CD4-positive, CD25-positive, alpha-beta regulatory T cell (primary cell): ENCODE measurements at places on chromosomes 13 and 19. TPM values are rescaled to one million over a fixed set of nuclear protein-coding genes. Genes with fewer than 3 reads are reported as not detected.

The SOX1 gene
- total RNA-seq: not detected

The CYP4F2 gene
- total RNA-seq: not detected

The DCLK1 gene
- total RNA-seq: not detected

The PRR19 gene
- not detected for total RNA-seq

The TMEM150B gene
- total RNA-seq: 2.1 TPM

The ZNF540 gene
- 8.1 TPM for total RNA-seq

The SHANK1 gene
- total RNA-seq: not detected

The AP1M2 gene
- not detected for total RNA-seq

The CCDC194 gene
- total RNA-seq: 1.3 TPM

The TGFBR3L gene
- total RNA-seq: 1.1 TPM

The C19orf67 gene
- not detected for total RNA-seq

The UBAC2 gene
- total RNA-seq: 62.8 TPM

The TINCR gene
- 3.1 TPM for total RNA-seq

The RNASEH2A gene
- 4.7 TPM for total RNA-seq

The SIGLEC14 gene
- total RNA-seq: not detected

The ZNF358 gene
- total RNA-seq: 0.30 TPM

The SACS gene
- total RNA-seq: 23.4 TPM

The SNRPD2 gene
- total RNA-seq: 271 TPM

The FAM187B gene
- total RNA-seq: not detected

The TIMM50 gene
- total RNA-seq: 45.3 TPM

The PDE4C gene
- not detected for total RNA-seq

The NANOS3 gene
- total RNA-seq: not detected

The LSR gene
- 28.1 TPM for total RNA-seq

The KLK10 gene
- not detected for total RNA-seq

The PSG2 gene
- total RNA-seq: 0.27 TPM

The HSH2D gene
- 45.5 TPM for total RNA-seq

The LILRA1 gene
- not detected for total RNA-seq

The CCDC169 gene
- total RNA-seq: not detected

The IGFL1 gene
- not detected for total RNA-seq

The DLL3 gene
- 0.17 TPM for total RNA-seq

The ADGRE3 gene
- not detected for total RNA-seq

The NLRP7 gene
- total RNA-seq: not detected

The COLGALT1 gene
- total RNA-seq: 40.6 TPM

The EPSTI1 gene
- 81.2 TPM for total RNA-seq

The COL5A3 gene
- 2.1 TPM for total RNA-seq

The TMPRSS9 gene
- total RNA-seq: 0.17 TPM

The TJP3 gene
- 20.6 TPM for total RNA-seq

The ZNF814 gene
- total RNA-seq: 12.9 TPM

The INSR gene
- total RNA-seq: 0.44 TPM

The ZNF724 gene
- 3.7 TPM for total RNA-seq

The ZNF443 gene
- 3.9 TPM for total RNA-seq

The KCNN4 gene
- total RNA-seq: 56.1 TPM

The FSTL3 gene
- total RNA-seq: 0.64 TPM

The CD79A gene
- total RNA-seq: 4.9 TPM

The PSG3 gene
- 0.42 TPM for total RNA-seq

The SBSN gene
- total RNA-seq: not detected

The MAMSTR gene
- total RNA-seq: 1.1 TPM
